Amygdala (tissue), 56 donors: ENCODE measurements at places on chromosomes 2 and 18.

- no peak for DNase-seq
These were observed 46.7 kb upstream of the ACVR1 start for GRCh38 chr2:157922815-157923214.

GRCh38 chr2:96664366-96664925 is 21.9 kb downstream of the FER1L5 start:
- no peak for DNase-seq

- no peak for DNase-seq
These were observed 34.3 kb upstream of the OSBPL6 start for GRCh38 chr2:178159966-178160365.

- no peak for DNase-seq
These were observed 26.8 kb downstream of the STK17B start for GRCh38 chr2:196144513-196145126.

- DNase-seq: no peak
These were observed 173.7 kb downstream of the CMPK2 start for GRCh38 chr2:6692056-6692455.

DNA sequence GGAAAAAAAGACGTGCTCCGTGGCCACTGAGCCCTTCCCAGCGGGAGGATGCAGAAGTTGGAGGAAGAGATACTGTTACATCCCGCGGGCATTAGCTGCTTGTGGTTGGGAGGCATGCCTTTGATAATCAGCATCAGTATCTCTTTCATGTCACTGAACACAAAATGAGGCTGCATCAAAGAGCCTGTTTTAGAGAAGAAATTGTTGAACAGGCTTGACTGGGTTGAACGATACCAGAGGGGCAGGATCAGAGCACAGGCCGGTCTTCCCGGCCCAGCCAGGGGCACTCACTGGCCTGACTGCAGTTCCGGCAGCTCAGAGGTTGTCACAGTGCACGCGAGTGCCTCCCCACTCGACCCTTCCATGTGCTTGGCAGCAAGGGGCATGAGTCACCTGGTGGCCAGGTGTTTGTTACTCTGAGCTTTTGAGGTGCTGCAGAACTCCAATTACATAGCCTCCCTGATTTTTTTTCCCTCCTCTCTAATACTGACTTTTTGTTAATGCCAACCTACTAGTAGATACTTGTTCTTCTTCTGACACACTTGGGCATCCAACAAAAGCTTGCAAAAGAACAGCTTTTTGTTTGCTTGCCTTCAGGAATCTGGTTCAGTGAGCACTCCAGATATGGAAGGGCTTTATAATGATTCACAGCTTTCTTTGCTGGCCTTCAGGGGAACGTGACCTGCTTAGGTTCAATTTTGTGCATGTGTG is 121.6 kb downstream of the VAPA start:
- no peak for DNase-seq

DNA sequence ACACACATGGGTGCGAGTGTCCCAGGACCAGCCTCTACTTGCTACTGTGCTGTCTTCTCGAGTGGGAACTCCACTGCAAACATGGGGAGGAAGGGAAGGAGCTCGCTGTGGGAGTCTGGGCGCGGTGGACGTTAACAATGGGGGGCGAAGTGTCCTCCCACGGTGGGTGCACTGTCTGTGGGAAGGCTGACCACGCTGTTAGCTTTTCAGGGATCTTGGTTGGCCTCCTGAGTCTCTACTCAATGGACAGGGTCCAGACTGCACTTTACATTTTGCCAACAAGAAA is 146.7 kb downstream of the MBP start:
- no peak for DNase-seq

GRCh38 chr2:178756343-178756742 is 50.9 kb downstream of the TTN start:
- DNase-seq: no peak
